ENCODE measurements at places on chromosomes 2 and 18.

- DNase-seq, result no peak
These were observed 84.6 kb downstream of the RAB31 start for GRCh38 chr18:9792565-9793245.

- no peak for DNase-seq
These were observed 61.7 kb upstream of the DAPL1 start for GRCh38 chr2:158733430-158733755.

GRCh38 chr2:225041851-225042799, at the start of gene DOCK10:
Gene DOCK10, minus strand, starts transcription at chr2:225042468. Its CDS starts 94 bp downstream, at chr2:225042374.
- DNase-seq, result no peak

DNA sequence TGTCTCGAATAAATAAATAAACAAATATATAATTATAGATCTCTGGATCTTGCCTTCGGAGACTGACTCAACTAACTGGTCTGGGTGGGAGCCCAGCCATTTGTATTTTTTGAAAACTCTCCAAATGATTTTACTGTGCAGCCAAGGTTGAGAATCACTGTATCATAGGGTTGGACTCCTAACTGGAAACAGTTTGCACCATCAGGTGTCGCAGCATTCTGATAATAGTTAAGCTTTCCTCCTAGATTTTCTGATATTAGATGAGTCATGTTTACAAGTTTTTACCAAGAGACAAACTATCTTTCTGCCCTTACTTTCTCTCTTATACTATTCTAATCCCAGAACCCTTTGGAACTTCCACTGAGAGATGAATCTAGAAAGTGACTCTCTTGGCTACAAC, 16.8 kb downstream of the IL37 start:
- DNase-seq, result no peak

DNA sequence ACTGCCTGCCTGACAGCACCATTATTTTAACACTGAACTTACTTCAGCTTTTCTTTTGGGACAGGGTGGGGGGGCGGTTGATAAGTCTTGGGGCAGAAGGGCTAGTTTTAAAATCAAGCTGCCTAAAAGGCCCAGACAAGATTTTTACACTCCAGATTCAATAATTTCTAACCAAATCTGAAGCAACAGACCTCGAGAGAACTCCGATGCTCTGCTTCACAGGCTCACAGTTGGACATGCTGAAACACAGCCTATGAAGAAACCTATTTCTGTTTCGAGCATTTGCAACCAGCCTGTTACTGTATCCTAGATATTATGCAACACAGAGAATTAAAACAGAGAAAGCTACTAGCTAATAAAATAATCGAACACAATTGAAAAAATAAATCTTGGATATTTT, 1.3 kb upstream of the MYT1L start:
- no peak for DNase-seq

DNA sequence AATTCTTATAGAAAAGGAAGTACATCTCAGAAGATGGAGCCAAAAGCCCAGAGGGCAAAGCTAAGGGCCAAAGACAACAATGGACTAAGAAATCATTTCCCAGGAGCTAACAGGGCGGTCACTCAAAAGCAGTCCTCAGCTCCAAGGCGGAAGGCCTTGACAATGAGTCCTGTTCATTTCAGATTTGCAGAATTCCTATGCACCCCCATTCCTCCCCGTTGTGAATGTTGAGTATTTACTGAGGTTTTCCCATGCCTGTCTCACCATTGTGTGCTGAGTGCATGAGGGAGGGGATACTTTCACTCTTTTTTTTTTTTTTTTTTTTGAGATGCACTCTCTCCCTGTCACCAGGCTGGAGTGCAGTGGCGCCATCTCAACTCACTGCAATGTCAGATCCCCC, 18.8 kb upstream of the DTNB start:
- DNase-seq, result no peak

GRCh38 chr2:60453301-60453700, 100.2 kb downstream of the BCL11A start:
- no peak for DNase-seq

GRCh38 chr2:176917-177316, 86.9 kb downstream of the SH3YL1 start:
- no peak for DNase-seq

GRCh38 chr2:83874712-83875430, 584.2 kb downstream of the SUCLG1 start:
- no peak for DNase-seq

- DNase-seq, result no peak
These were observed 43.0 kb upstream of the COL5A2 start for GRCh38 chr2:189222468-189223105.

DNA sequence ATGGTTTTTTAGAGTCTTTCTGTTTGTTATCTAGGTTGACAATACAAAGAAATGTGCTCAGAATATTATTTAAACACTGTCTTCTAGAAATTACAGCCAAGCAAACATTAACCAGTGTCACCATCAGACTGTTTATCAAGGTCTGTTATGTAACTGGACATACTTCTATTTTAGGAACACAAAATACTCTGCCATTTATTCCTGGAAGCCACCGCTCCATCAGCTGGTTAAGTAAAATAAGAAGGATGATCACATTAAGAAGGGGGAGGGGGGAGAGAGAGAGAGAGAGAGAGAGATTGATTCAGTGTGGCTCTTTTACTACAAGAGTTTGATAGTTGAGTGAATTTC, 47.9 kb downstream of the MBP start:
- DNase-seq, result no peak

- no peak for DNase-seq
These were observed 566.0 kb downstream of the STK39 start for GRCh38 chr2:167681234-167682015.

DNA sequence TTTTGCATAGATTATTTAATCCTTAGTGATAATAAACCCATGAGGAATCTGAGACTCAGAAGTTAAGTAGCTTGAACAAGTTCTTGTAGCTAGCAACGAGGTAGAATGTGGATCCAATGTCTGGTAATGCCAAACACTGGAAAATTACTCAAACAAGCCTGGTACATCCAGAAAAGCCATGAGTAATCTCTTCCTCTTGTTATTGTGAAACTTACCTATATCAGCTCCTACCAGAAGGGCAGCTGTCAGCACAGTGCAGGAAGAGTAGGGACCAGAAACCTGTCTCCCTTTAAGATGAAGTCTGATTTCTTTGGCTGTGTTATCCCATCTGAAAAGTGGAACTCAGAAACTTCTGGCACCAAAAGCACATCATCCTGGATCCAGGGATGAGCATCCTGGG, 7.7 kb upstream of the SERPINB8 start:
- DNase-seq, result no peak

GRCh38 chr18:78685250-78685979, 294.2 kb upstream of the SALL3 start:
- DNase-seq, result no peak

DNA sequence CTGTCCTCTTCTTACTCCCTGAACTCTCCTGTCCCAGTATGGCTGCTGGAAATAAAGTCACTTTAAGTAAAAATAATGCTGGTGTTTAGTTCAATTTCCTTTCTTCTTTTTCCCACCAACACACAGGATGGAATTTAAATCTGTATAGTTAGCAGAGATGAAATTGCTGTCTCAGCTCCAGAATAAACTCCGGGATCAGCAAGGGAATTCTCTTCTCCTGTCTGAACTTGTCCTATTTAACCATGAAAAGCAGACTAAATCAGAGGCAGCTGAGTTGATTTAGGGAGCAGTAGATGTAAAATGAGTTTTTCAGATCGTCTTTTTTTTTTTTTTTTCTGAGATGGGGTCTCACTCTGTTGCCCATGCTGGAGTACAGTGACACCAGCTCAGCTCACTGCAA, 25.9 kb downstream of the TTLL4 start:
- DNase-seq, result no peak

- DNase-seq, result peak; percentile 10
These were observed 977.3 kb upstream of the CDH2 start for GRCh38 chr18:29154196-29154757.

DNA sequence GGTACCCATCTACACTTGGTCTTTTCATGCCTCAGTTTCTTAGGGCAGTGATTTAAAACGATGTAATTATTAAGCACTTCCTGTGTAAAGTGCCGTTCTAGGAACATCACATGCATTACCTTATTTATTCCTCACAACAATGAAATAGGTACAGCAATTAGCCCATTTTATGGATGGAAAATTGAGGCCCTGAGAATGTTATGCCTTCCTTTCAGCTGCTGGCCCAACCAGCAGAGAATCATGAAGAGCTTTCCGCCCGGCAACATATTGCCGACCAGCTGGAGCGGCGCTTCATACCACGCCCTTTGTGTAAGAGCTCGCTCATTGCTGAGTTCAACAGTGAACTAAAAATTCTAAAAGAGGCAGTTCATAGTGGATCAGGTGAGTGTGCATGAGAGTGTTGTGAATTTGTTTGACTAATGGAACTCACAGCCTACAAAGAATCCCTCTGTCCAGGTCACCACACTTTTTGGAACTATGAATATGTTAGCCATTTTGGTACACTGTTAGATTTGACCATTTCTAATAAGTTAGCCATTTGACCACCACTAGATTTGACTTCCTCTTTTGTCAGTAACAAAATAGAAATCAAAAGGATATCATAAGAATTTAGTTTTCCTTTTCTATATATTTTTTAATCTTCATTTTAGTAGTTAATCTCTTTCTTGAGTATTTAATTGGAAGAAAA, 25.6 kb upstream of the RPE start:
- DNase-seq, result no peak

- no peak for DNase-seq
These were observed 235.2 kb downstream of the FAM210A start for GRCh38 chr18:13491138-13491537.

DNA sequence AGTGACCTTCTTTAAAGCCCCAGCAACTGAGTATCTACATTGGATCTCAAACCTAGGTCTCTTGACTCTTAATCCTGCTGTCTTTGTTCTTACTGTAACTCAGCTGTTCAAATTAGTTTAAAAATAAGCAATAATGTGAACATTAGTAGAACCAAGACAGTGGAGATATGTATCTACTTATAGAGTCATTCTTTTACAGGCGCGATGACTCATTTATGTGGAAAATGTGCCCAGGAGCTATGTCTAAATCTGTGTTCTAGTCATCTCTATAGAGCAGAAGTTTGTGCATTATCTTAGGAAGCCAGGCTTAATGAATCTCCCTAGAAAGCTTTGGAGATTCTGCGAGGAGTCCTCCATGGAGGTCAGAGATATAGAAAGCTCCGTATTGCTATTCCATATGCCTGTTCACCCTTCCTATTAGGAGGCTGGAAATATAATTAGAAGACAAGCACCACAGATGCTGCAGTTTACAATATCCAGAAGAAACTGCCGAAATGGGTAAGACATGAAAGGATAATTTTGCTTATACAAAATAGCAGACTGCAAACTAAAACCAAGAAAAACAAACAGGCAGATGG, 211.6 kb downstream of the TRIB2 start:
- peak; percentile 63 for DNase-seq

- DNase-seq, result no peak
These were observed 27.7 kb downstream of the KLHL29 start for GRCh38 chr2:23412556-23413155.

- no peak for DNase-seq
These were observed 36.5 kb downstream of the ANO7 start for GRCh38 chr2:241224851-241225438.

GRCh38 chr2:210681491-210681890, 125.1 kb downstream of the CPS1 start:
- no peak for DNase-seq

- DNase-seq, result no peak
These were observed at the start of gene EVX2 for GRCh38 chr2:176083796-176084261. Gene EVX2, minus strand, starts transcription at chr2:176083962. Its CDS starts 186 bp downstream, at chr2:176083776.

DNA sequence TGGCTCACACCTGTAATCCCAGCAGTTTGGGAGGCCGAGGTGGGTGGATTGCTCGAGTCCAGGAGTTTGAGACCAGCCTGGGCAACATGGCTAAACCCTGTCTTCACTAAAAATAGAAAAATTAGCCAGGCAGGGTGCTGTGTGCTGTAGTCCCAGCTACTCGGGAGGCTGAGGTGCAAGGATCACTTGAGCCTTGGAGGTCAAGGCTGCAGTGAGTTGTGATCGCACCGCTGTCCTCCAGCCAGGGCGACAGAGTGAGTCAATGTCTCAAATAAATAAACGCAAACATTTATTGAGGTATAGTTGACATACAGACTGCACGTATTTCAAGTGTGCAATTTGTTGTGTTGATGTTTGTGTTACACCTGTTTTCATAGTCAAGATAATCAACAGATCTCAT, 19.7 kb downstream of the EPC2 start:
- no peak for DNase-seq

DNA sequence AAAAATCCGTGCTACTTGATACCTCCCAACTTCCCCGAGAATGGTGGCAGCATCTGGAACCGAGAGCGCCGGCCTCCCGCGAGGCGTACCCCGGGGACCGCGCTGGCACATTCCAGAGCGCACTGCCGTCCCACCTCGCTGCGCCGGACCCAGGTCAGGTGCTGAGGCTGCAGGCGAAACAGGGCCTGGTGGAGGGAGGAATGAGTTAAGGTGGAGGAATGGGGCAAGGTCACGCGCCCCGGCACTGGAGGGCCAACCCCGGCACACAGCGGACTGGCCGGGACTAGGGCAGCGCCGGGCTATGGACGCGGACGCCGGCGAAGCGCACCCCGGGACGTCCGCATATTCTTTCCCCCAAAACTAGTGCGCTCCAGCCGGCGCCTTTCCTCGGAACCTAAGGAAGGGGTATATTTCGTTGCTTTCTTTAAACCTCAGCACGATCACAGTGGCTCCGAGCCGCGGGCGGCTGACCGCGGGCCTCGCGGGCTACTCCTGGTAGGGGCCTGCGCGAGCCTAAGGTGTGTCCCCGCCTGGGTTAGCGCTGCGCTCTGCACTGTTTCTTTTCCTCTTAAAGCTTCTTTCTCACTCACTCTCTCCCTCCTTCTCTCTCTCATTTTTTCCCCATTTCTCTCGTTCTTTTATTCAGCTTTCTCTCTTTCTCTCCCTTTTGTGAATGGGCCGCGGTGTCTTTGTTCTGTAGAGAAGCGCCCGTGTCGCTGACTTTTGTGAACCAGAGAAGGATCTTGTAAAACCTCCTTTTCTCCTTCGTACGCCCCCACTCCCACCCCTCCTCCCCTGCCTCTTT, 2.1 kb upstream of the OTX1 start:
- no peak for DNase-seq

DNA sequence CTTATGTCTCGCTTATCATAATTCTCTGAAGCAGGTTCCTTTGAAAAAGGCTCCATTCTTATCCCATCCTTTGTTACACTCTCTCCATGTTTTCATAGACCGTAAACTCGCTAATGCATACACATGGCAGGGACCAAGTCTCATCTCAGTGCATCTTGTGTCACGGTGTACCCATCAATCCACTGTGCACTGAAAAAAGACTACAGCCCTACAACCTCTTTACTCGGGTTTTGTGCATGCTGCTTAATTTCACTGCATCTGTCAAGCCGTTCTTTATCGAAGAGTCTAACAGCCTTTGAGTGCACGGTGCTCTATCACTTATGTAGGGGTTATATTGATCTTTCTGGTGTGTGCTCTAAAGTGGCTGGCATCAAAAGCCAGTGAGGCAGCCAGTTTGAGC, 302.9 kb upstream of the ERBB4 start:
- DNase-seq, result no peak

GRCh38 chr2:104340879-104341828, 512.8 kb upstream of the POU3F3 start:
- no peak for DNase-seq

All from AG04449 (cell line).